ENCODE measurements at places on chromosomes 2 and 18. TPM values are rescaled to one million over a fixed set of nuclear protein-coding genes. Genes with fewer than 3 reads are reported as not detected.

- no peaks in the 10 kb centered on the region for H3K27me3 ChIP-seq
- H3K4me1 ChIP-seq = peaks cover 59% of the 10 kb centered on the region
- H3K27ac ChIP-seq = peak overlapping the region; percentile 87
- no peak overlapping the region for H3K4me3 ChIP-seq
Observed at GRCh38 chr2:20596973-20597859, 53.7 kb downstream of the HS1BP3 start.

DNA sequence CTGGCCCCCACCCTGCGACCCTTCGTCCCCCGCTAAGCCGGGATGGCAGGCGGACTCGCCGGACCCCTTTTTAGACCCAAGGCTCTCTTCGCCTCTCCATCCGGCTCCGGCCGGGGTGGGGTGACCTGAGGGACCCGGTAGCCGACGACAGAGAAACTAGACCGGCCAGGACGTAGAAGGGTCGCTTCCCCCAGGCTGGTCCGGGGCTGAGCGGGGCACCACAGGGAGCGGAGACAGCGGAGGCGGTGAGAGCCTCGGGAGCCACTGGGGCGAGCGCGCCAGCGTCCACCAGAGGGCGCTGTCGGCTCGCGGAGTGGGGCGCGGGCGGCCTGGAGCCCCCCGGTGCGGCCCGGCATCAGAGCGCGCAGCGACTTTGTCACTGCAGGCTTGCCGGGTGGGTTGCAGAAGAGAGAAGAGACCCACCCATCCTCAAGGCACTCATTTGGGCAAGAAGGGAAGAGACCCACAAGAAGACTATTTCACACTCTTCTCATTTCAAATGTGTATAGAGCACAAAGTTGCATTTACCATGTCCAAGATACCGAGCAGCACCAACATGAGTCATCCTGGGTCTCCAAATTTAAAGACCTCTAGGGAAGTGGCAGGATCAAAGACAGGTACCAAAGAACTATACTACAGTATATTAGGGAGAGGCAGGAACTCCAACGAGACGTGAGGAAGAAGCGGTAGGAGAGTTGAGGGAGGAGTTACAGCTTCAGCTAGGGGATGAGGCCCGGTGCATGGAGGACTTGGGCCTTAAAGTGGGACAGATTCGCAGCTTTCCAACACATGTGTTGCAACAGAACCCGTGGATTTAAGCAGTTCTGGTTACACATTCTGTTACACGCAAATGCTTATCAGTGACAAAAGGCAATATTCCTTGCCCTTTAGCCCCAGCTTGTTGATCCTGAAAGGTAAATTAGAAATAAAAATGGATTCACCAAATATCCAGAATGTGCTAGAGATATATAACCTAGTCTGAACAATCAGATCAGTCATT is 7.6 kb upstream of the PRKCE start:
- H3K27ac ChIP-seq = no peak overlapping the region
- H3K4me1 ChIP-seq = peaks cover 11% of the 10 kb centered on the region
- H3K27me3 ChIP-seq = peaks cover 20% of the 10 kb centered on the region
- H3K4me3 ChIP-seq = peak overlapping the region; percentile 73

The CARF gene
- total RNA-seq = 7.8 TPM

DNA sequence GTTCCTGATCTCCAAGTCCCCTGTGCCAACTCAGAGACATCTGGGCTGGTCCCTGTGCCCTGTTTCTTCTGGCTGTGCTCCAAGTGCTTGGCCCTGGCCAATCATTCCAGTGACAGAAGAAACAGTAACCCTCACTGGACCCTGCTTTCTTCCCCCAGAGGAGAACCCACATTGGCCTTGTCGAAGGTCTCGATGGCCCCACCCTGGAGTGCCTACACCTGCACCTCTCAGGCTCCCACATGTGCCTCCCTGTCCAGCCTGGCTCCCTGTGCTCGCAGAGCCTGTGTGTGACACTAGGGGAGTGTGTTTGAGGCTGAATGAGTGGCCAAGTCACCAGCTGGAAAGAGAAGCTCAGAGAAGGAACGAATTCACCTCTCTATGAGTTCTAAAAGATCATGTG is 5.9 kb upstream of the MAL start:
- no peak for DNase-seq
- no peaks in the 10 kb centered on the region for H3K36me3 ChIP-seq
- no peaks in the 10 kb centered on the region for H3K4me1 ChIP-seq
- H3K4me3 ChIP-seq = no peak overlapping the region
- peaks cover 37% of the 10 kb centered on the region for H3K27me3 ChIP-seq

- no peak overlapping the region for H3K27ac ChIP-seq
- H3K4me3 ChIP-seq = no peak overlapping the region
- no peak for DNase-seq
- H3K27me3 ChIP-seq = no peaks in the 10 kb centered on the region
- peaks cover 11% of the 10 kb centered on the region for H3K4me1 ChIP-seq
Observed at GRCh38 chr2:32838949-32839348, 107.8 kb upstream of the LTBP1 start.

GRCh38 chr18:3059272-3059671 is 46.3 kb upstream of the LPIN2 start:
- peaks cover under 1% of the 10 kb centered on the region for H3K36me3 ChIP-seq
- H3K27me3 ChIP-seq = no peaks in the 10 kb centered on the region
- no peak overlapping the region for H3K4me3 ChIP-seq
- no peak overlapping the region for H3K27ac ChIP-seq

- no peaks in the 10 kb centered on the region for H3K27me3 ChIP-seq
- no peak for DNase-seq
- peak overlapping the region; percentile 97 for H3K27ac ChIP-seq
- H3K4me1 ChIP-seq = peaks cover 83% of the 10 kb centered on the region
Observed at GRCh38 chr2:233413559-233414272, 59.4 kb downstream of the DGKD start.

DNA sequence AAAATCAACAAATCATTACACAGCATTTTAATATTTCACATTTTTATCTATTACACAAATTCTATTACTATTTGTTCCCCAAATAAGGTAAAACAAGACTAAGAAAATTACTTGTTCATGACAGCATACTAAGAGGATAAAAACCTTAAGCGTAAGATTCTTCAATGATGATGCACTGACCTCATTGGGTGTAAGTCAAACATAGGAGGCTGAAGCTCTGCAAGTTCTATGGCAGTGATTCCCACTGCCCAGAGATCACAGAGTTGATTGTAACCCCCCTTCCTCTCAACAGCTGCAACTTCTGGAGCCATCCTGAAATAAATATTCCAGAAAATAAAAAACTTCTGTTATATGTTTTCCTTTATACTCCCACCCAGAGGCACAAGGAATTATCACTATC is 82.2 kb upstream of the CDKL4 start:
- no peak for DNase-seq
- H3K27me3 ChIP-seq = no peaks in the 10 kb centered on the region
- peaks cover 17% of the 10 kb centered on the region for H3K36me3 ChIP-seq
- H3K27ac ChIP-seq = no peak overlapping the region
